ENCODE measurements at places on chromosomes 12 and 14.
A peak's percentile ranks its signal among the peaks of the same experiment; 100 is the strongest.

GRCh38 chr12:119178544-119179334 is at the start of gene HSPB8:
HSPB8 (plus strand) TSS chr12:119178931; CDS start chr12:119179313, 382 bp downstream.
- DNase-seq = peak; percentile 90

GRCh38 chr12:29519585-29520182 is 22.2 kb upstream of the OVCH1 start:
- DNase-seq = peak; percentile 48

GRCh38 chr14:88815980-88816379 is 8.5 kb upstream of the TTC8 start:
- DNase-seq = no peak

GRCh38 chr12:115147916-115148315 is 463.9 kb upstream of the TBX3 start:
- DNase-seq = no peak

GRCh38 chr14:64417055-64417770 is 29.1 kb downstream of the MTHFD1 start:
- DNase-seq = no peak

- no peak for DNase-seq
Observed at GRCh38 chr12:92107621-92108131, 38.0 kb downstream of the BTG1 start.

DNA sequence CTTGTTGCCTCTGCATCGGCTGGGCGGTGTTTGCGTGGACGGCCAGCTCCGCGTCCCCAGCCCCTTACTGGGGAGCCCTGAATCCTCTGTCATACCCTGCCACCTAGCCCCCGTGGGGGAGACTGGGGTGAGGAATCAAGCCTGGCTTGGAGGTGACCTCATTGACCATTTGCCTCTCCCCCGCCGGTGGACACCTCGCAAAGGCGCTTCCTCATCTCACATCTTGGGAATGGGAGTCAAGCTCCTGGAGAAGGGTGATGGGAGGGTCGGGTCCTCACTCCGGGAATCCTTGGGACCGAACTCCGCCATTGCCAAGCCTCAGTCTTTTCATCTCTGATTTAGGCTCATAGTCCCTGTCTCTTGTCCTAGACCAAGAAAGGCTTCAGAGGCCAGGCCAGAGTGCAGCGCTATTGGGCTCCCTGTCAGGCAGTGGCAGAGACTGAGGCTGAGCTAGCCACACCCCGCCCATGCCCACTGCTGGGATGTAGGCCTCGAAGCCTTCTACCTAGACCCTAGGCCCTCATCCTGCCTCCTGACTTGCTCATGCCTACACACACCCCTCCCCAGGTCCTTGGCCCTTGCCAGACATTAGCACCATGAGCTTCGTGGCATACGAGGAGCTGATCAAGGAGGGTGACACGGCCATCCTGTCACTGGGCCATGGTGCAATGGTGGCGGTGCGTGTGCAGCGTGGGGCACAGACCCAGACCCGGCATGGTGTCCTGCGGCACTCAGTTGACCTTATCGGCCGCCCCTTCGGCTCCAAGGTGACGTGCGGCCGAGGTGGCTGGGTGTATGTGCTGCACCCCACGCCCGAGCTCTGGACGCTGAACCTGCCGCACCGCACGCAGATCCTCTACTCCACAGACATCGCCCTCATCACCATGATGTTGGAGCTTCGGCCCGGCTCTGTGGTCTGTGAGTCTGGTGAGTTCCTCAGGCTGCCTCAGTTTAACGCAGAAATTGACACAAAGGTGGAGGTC is 678 bp downstream of the TRMT61A start:
- DNase-seq = no peak

GRCh38 chr14:72715850-72716228 is 178.1 kb downstream of the DPF3 start:
- no peak for DNase-seq

DNA sequence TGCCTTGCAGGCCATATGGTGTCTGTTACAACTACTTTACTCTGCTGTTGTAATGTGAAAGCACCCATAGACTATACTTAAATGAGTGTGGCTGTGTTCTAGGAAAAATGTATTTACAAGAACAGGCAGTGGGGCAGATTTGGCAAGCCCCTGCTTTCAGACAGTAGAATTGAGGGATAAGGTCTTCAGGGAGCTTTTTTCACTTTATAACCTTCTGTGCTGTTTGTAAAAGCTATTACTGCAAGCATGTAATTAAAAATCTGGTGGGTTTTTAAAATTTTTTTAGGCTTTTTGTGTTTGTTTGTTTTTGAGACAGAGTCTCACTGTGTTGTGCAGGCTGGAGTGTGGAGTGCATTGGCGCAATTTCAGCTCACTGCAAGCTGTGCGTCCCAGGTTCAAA is 73.9 kb downstream of the VEZT start:
- no peak for DNase-seq

GRCh38 chr14:59582161-59582560 is 5.5 kb upstream of the CCDC175 start:
- DNase-seq = no peak

GRCh38 chr14:29668201-29668600 is 259.4 kb downstream of the PRKD1 start:
- DNase-seq = no peak

GRCh38 chr12:53122961-53123468 is 19.7 kb downstream of the SOAT2 start:
- DNase-seq = no peak

DNA sequence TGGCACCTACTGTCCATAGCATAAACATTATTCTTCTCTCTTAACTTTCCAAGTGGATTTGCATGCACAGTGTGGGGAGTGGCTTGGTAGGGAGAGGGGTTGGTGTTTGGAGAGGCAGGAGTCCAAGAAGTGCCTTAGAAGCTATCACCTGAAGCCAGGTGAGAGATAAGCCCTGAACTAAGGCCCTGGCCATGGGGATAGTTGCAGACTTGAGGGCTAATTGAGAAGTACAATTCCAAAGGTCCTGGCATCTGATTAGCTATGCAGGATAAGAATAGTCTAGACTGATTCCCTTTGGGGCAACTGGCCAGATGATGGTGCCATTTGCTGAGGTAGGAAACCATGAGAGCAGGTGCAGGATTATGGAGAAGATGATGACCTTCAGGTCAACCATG is 2.0 kb upstream of the PCK2 start:
- DNase-seq = no peak

- no peak for DNase-seq
Observed at GRCh38 chr14:101454229-101454628, 107.1 kb upstream of the DIO3 start.

DNA sequence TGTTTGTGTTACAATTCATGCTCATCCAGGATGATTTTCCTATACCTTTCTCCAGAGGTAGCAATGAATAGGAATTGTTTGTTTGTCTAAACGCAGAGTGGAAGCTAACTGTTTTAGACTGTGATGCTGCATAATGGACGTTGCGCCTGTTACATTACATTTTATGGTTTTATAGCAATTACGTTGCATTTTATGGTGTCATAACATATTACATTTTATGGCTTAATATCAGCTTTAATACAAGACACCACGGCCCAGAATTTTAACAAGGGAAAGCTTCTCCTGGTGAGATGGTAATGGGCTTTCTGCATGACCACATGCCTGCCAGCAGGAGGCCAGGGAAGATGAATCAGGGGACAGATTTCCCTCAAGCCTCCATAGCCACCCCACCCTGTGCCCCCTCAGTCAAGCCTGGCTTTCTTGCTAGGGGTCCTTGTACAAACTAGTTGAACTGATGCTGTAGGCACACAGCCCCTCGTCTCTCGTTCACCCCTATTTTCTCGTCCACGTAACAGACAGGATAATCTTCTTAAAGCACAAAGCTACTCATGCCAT is 56.5 kb downstream of the HSPB8 start:
- no peak for DNase-seq

DNA sequence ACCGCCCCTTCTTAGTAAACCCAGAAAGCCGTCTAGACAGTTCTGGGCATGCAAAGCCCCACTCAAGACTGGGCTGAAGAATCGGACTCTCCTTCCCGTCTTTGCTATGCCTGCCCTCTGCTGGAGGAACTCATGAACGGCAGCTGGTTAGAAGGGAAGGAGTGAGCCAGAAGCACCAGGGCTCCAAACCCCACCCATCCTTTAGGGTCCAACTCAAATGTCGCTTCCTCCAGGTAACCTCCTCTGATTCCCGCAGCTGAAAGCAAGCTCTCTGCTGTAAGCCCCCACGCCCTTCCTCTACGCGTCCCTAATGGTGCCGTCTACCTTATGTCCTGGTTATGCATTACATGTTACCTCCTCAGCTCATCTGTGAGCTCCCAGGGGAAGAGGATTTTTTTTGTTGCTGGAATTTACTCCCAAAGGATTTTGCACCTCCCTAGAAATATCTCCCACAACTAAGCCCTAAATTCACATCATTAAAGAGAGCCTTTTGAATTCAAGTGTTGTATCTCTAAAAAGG is 59.0 kb upstream of the SCN8A start:
- peak; percentile 63 for DNase-seq

GRCh38 chr12:25740617-25741016 is 187.5 kb upstream of the LMNTD1 start:
- DNase-seq = no peak

- no peak for DNase-seq
Observed at GRCh38 chr12:3558854-3559253, 67.9 kb downstream of the PRMT8 start.

GRCh38 chr12:1607940-1608712 is 13.7 kb upstream of the FBXL14 start:
- peak; percentile 37 for DNase-seq

GRCh38 chr14:38469156-38469555 is 213.3 kb upstream of the CLEC14A start:
- DNase-seq = peak; percentile 23

GRCh38 chr12:114873656-114874055 is 189.7 kb upstream of the TBX3 start:
- DNase-seq = no peak

- DNase-seq = no peak
Observed at GRCh38 chr12:129762436-129762835, 141.4 kb downstream of the TMEM132D start.

GRCh38 chr14:74299061-74299545 is 3.6 kb downstream of the ABCD4 start:
- DNase-seq = no peak

DNA sequence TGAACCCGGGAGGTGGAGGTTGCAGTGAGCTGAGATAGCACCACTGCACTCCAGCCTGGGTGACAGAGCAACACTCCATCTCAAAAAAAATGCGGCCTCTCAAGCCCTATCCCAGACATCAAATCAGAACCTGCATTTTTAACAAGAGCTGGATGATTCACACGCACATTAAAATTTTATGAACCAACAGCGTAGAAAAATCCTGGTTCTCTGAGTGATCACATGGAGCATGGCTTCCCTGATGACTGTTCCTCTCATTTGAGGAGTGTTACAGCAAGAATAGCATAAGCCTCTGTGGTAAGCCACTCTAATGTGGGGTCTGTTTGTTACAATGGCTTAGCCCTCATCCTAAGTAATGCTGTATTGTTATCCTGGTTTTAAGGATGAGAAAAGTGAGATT is 163.6 kb downstream of the BRMS1L start:
- no peak for DNase-seq

DNA sequence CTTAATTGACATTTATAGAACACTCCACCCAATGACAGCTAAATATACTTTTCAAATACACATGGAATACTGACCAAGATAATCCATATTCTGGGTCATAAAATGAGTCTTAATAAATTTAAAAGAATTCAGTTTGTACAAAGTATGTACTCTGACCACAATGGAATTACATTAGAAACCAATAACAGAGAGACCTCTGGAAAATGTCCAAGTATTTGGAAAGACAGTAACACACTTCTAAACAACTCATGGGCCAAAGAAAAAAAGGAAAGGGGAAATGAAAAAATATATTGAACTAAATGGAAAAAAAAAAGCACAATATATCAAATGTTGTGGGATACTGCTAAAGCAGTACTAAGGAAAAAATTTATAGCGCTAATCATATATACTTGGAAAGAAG is 52.0 kb downstream of the CRACR2A start:
- DNase-seq = peak; percentile 71

GRCh38 chr12:42585841-42586216 is 3.7 kb downstream of the PRICKLE1 start:
- peak; percentile 34 for DNase-seq
